ENCODE measurements at places on chromosomes 3 and 15. TPM values are rescaled to one million over a fixed set of nuclear protein-coding genes. Genes with fewer than 3 reads are reported as not detected.

The DHX36 gene
- total RNA-seq = 77.4 TPM

The CMSS1 gene
- total RNA-seq = 46.6 TPM

DNA sequence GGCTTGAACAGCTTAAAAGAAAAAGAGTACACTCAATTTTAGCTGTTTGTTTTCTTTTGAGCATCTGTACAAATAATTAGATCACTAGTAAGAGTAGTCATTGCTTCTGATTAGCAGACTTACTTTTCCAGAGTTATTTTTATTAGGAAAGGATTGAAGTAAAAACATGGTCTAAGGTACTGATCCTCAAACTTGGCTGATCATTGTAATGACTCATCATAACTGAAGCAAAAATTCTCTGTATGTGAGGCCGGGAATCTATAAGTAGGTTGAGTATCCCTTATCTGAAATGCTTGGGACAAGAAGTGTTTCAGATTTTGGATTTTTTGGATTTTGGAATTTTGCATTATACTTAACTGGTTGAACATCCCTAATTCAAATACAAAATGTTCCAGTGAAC, 12.4 kb downstream of the NMD3 start:
- no peak for DNase-seq

GRCh38 chr3:128447561-128448013, 19.1 kb downstream of the DNAJB8 start:
- DNase-seq = no peak

The SPINK8 gene
- total RNA-seq = not detected

Measured in OCI-LY7 (cell line).